ENCODE measurements at places on chromosomes 1 and 21.
A peak's percentile ranks its signal among the peaks of the same experiment; 100 is the strongest.

GRCh38 chr21:33212159-33212851 is 17.4 kb upstream of the IFNAR2 start:
- DNase-seq: peak; percentile 53

- no peak for DNase-seq
Measured at GRCh38 chr21:38249696-38250278, 7.0 kb upstream of the KCNJ15 start.

DNA sequence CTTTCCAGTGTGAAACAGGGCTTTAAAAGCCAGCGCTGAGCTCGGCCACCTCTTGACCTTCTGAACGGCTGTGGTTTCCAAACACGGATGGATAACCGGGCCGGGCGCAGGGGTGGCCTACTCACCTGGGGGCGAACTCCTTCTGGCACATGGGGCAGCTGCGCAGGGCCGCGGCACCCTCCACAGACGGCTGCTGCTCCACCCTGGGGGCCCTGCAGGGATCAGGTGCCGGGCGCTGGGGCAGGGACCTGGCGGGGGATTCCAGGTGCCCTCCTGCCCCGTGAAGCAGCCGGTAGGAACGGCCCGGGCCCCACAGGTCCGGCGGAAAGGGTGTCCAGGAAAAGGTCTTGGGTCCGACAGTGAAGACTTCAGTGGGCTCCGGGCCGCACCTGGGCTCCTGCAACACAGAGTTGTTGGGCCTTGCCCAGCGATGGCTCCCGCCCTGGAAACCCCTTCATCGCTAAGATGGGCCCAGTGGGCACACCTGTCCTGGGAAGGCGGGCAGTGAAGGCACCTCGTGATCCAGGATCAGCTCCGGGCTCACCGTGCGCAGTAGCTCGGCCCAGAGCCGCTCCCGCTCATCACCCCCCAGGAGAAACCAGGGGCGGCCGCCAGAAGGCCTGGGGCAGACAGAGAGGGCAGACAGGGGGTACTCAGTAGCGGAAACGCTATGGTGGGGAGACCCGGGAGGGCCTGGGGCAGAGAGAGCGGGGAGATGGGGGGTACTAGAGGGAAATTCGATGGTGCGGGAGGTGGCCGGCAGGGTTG is 874 bp downstream of the FAAP20 start:
- no peak for DNase-seq

GRCh38 chr1:10591010-10591409 is 116.3 kb downstream of the PEX14 start:
- DNase-seq: no peak

DNA sequence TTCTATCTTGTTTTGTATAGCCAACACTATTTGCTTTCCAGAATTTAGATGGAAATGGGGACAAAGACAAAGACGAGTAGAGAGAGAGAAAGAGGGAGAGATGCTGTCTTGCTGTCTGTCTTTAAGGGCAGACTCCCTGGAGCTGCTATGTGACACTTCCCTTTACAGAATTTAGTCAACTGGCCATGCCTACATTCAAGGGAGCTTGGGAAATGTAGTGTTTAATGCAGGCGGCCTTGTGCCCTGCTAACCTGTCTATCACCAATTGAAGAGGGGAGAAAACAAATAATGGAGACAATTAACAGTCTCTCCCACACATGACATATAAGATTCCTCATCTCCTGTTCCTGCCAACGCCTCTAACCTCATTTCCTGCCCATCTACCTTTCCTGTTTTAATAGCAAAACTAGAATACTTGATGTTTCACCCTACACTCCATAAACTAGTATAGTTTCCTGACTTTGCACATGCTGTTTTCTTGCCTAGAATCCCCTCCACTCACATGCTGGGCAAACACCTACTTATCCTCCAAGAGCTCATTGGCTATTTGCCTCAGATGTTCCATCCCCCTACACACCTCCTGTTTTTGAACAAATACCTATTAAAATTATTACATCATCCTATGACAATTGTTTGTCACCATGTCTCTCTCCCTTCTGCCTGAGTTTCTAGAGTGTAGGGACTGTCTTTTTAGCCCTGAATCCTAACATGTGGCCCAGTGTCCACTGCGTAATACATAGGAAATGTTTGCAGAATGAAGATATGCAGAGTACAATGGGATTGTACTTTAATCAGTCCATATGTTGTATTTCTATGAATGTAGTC is 117.2 kb downstream of the SLC25A24 start:
- DNase-seq: no peak

DNA sequence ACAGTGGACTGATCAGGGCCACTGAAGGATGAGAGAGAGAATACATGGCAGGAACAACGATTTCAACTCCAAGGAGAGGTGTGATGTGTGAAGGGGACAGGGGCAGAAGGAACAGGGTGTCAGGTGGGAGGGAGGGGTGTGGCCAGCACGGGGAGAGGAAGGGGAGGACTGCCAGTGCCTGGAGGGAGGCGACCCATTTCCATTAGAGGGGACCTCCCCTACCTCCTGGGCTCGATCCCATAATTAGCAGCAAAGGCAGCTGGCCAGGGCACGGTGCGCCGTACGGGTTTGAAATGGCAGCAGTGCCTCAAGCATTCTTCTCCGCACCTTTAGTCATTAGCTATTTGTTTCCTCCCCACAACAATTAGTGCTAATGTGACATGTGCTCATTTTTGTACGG is 22.7 kb downstream of the CRYAA start:
- no peak for DNase-seq

- DNase-seq: no peak
Measured at GRCh38 chr1:22507587-22507986, 55.7 kb upstream of the EPHA8 start.

DNA sequence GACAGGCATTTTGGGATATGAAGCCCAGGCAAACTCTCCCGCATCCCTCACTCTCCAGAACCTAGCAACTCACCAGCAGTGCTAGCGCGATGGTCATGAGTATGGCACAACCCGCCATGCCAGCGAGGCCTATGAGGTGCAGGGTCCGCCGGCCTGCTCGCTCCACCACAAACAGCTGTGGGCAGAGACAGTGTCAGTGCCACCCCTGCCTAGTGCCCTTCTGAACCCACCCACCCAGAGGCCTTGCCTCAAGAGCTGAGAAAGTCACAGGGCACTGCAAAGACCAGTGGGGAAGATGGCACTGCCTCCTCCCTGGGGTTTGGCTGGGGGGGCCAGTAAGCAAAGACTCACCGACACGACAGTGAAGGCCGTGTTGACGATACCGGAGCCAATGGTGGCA is 29.8 kb downstream of the SLC2A1 start:
- no peak for DNase-seq

DNA sequence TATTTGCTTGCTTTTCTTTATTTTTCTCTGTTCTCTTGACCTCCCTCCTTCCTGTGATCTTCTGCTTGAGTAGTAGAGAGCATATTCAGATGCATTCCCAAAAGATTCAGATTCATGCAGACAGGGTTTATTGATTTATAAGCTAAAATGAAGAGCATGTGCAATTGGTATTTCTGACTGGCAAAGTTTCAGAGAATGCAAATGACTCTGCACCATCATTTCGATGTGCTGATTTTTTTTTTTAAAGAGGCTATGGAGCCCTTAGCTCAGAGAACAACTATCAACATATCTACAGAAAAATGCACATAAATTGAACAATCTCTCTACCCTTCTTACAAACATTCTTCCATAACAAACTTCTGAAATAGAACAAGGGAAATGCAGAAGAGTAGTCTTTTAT is 312.0 kb downstream of the VAV3 start:
- DNase-seq: peak; percentile 29

DNA sequence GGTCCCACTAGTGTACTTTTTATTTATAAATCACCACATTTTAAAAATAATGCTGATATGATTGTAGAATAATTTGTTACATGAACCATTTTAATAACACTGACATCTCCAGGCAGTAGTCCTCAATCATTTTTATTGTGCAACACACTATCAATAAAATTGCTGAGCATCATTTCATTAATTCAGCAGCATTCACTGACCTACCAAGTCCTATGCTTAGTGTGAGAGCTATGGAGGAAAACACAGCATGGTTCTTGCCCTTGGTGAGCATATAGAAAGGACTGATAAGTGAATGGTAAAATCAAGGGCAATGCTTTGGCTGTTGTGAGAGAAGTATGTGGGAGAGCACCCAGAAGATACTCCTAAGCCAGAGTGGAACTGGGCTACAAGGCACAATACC is 119.7 kb downstream of the KCNT2 start:
- DNase-seq: no peak

DNA sequence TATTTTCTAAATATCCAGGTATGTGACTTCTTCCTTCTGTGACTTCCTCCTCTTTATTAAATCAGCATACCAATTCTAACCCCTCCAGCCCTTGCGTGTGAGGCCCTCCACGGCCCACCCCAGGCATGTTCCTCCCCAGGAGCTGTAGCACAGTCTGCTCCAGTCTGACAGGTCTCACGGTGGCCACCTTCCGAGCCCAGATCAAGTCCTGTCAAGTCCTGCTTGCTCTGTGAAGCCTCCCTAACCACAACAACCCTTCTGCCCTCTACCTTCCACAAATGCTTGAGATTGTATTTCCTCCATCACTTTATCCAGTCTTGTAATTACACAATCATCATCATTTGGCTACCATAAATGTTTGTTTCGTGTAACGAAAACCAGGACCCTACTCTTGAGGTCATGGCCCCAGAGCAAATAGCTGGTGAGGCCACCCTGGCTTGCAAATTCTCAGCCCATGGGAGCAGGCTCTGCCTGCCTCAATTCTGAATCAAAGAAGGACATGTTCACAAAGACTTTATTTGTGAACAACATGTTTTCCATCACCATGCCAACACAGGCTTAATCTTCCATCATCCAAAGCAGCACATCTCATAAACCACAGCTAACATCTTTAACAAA is 33.0 kb upstream of the S100A7 start:
- no peak for DNase-seq

- no peak for DNase-seq
Measured at GRCh38 chr1:193285641-193286040, 99.2 kb upstream of the B3GALT2 start.

GRCh38 chr1:30682396-30683275 is 40.7 kb downstream of the MATN1 start:
- no peak for DNase-seq

- DNase-seq: no peak
Measured at GRCh38 chr1:67217417-67217816, 51.2 kb downstream of the IL23R start.

- peak; percentile 52 for DNase-seq
Measured at GRCh38 chr1:193270996-193271395, 84.6 kb upstream of the B3GALT2 start.

DNA sequence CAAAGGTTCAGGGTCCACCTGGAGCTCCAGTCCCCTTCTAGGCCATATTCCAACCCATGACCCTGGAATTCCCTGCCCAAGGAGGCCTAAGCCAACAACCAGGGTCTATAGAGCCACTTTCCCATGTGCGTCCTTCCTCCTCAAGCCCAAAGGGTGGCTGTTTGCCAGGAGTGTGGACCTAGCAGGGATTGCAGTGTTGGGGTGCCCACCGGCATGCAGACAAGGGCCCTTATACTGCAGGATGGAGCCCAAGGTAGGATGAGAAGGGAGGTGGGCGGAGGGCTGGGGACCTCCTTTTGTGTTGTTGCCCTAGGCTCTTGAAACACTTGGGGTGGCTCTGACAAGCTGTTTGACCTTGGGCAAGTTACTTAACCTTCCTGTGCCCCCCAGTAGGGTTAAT is 19.7 kb upstream of the ADGRB2 start:
- no peak for DNase-seq

DNA sequence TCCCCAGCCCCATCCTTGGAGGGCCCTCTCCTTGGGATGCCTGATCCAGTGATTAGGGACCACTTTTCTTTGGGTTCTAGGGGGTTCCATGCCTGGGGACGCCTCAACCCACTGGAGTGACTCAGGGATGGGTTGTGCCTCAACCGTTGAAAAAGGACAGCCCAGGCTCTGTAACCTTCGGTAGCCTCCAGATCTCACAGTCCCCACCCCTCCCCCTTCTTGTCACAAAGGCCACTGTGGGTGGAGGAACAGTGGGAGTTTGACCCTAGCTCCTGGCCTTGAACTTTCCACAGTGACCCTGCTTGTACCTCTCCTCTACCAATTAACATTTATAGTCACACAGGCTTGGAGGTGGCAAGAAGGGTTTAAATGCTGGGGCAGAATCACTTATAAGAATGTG is 2.6 kb upstream of the RORC start:
- DNase-seq: no peak

- peak; percentile 88 for DNase-seq
Measured at GRCh38 chr1:108107658-108108057, 92.5 kb downstream of the SLC25A24 start.

GRCh38 chr21:33998402-33998801 is 75.0 kb upstream of the MRPS6 start:
- no peak for DNase-seq

DNA sequence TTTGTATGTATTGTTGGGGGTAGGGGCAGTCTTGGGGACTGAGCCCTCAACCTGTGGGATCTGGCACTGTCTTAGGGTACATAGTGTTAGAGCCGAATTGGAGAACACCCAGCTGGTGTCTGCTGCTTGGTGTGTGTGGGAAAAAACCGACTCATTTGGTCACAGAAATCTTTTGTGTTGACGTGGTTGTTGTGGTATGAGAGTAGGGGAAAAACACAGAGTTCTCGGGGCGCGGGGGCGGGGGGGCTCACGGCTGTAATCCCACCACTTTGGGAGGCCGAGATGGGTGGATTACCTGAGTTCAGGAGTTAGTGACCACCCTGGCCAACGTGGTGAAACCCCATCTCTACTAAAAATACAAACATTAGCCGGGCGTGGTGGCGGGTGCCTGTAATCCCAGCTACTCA is 15.3 kb upstream of the SRSF10 start:
- DNase-seq: peak; percentile 31

Data from GM23248 (cell line).